Activated T-cell treated with anti-CD3 and anti-CD28 coated beads, Interleukin-2, amount 50 U/mL, for 72 hours (primary cell): ENCODE measurements at places on chromosomes 3 and 15. TPM values are rescaled to one million over a fixed set of nuclear protein-coding genes. Genes with fewer than 3 reads are reported as not detected.

GRCh38 chr3:134372396-134373270 is 1.6 kb downstream of the AMOTL2 start:
- DNase-seq: no peak
- H3K36me3 ChIP-seq: peaks cover 1% of the 10 kb centered on the region
- H3K4me3 ChIP-seq: peak overlapping the region; percentile 29
- H3K27ac ChIP-seq: no peak overlapping the region
- peaks cover 52% of the 10 kb centered on the region for H3K27me3 ChIP-seq

GRCh38 chr3:41608347-41608746 is 353.6 kb downstream of the ULK4 start:
- DNase-seq: no peak
- no peaks in the 10 kb centered on the region for H3K36me3 ChIP-seq
- peak overlapping the region; percentile 85 for H3K27ac ChIP-seq
- H3K4me1 ChIP-seq: peaks cover 14% of the 10 kb centered on the region
- H3K27me3 ChIP-seq: peaks cover 5% of the 10 kb centered on the region

Gene CLDN1
- total RNA-seq: 1.6 TPM

- no peaks in the 10 kb centered on the region for H3K36me3 ChIP-seq
- H3K4me3 ChIP-seq: no peak overlapping the region
- no peaks in the 10 kb centered on the region for H3K27me3 ChIP-seq
- H3K4me1 ChIP-seq: no peaks in the 10 kb centered on the region
These were observed 140.1 kb downstream of the OCA2 start for GRCh38 chr15:27958911-27959578.

DNA sequence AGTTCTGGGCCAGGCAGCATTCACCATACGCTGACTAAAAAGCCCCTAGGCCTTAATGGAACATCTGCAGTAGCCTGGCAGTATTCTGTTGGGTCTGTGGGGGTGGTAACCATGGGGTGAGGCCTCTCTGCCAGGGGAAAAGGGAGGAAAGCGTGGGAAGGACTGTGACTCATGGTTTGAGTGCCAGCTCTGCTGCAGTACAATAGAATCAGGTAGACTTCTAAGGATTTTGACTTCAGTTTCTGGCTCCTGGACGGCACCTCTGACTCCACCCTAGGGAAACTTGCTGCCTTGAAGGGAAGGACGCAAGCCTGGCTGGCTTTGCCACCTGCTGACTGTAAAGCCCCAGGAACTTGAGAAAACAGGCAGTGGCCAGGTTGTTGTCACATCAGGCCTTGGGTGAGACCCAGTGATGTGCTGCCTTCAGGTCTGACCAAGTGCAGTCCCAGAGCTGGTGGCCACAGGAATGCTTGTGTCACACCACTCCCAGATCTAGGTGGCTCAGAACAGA is 148.6 kb downstream of the SUCNR1 start:
- no peak overlapping the region for H3K27ac ChIP-seq
- H3K4me3 ChIP-seq: no peak overlapping the region
- peak; percentile 15 for DNase-seq
- H3K4me1 ChIP-seq: peaks cover 8% of the 10 kb centered on the region
- H3K27me3 ChIP-seq: no peaks in the 10 kb centered on the region
- no peaks in the 10 kb centered on the region for H3K36me3 ChIP-seq

DNA sequence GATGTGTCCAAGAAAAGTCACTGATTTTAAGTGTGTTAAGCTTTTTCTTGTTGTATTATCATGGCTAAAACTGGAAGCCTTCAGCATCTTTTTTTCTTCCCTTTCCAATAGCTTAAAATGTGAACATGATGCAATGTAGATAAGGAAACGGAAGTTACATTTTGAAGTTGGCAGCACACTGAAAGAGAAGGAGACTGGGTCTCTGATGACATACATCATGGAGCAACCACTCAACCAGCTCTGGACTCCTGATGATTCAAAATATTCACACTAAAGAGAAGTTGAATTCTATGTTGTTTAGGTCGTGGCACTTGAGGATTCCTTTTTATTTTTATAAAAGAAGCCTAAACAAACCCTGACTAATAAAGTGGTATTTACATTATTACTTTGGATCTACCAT is 488.3 kb upstream of the ALCAM start:
- no peaks in the 10 kb centered on the region for H3K4me1 ChIP-seq
- H3K27ac ChIP-seq: no peak overlapping the region
- no peak for DNase-seq
- H3K36me3 ChIP-seq: no peaks in the 10 kb centered on the region
- H3K27me3 ChIP-seq: no peaks in the 10 kb centered on the region

Gene SAMD7
- total RNA-seq: not detected

- no peak overlapping the region for H3K4me3 ChIP-seq
- DNase-seq: no peak
- H3K27ac ChIP-seq: no peak overlapping the region
- no peaks in the 10 kb centered on the region for H3K36me3 ChIP-seq
- no peaks in the 10 kb centered on the region for H3K4me1 ChIP-seq
These were observed 110.8 kb upstream of the MME start for GRCh38 chr3:154969366-154969765.

- no peaks in the 10 kb centered on the region for H3K4me1 ChIP-seq
- H3K4me3 ChIP-seq: no peak overlapping the region
- no peaks in the 10 kb centered on the region for H3K36me3 ChIP-seq
- DNase-seq: no peak
These were observed 176.7 kb downstream of the DIPK2A start for GRCh38 chr3:144148356-144148755.

Gene INTS14
- total RNA-seq: 48.9 TPM

Gene CFAP44
- total RNA-seq: 5.0 TPM

Gene VILL
- total RNA-seq: 16.1 TPM

GRCh38 chr15:78840661-78841375 is 29.6 kb upstream of the ADAMTS7 start:
- no peak overlapping the region for H3K4me3 ChIP-seq
- no peaks in the 10 kb centered on the region for H3K4me1 ChIP-seq
- no peak for DNase-seq
- no peaks in the 10 kb centered on the region for H3K27me3 ChIP-seq
- H3K27ac ChIP-seq: no peak overlapping the region

- H3K27ac ChIP-seq: peak within 1 kb of the TSS; percentile 66
- peak within 1 kb of the TSS; percentile 95 for H3K4me3 ChIP-seq
- H3K4me1 ChIP-seq: peaks cover 54% of the 10 kb centered on the region
- peaks cover 16% of the 10 kb centered on the region for H3K36me3 ChIP-seq
These were observed at the start of gene ATRIP for GRCh38 chr3:48446425-48447193. ATRIP (plus strand) TSS chr3:48446737; CDS start chr3:48446846, 109 bp downstream.

- H3K27me3 ChIP-seq: no peaks in the 10 kb centered on the region
- no peak overlapping the region for H3K27ac ChIP-seq
- H3K36me3 ChIP-seq: peaks cover 2% of the 10 kb centered on the region
- H3K4me3 ChIP-seq: no peak overlapping the region
These were observed 283.2 kb upstream of the SUCLG2 start for GRCh38 chr3:67937498-67938118.

DNA sequence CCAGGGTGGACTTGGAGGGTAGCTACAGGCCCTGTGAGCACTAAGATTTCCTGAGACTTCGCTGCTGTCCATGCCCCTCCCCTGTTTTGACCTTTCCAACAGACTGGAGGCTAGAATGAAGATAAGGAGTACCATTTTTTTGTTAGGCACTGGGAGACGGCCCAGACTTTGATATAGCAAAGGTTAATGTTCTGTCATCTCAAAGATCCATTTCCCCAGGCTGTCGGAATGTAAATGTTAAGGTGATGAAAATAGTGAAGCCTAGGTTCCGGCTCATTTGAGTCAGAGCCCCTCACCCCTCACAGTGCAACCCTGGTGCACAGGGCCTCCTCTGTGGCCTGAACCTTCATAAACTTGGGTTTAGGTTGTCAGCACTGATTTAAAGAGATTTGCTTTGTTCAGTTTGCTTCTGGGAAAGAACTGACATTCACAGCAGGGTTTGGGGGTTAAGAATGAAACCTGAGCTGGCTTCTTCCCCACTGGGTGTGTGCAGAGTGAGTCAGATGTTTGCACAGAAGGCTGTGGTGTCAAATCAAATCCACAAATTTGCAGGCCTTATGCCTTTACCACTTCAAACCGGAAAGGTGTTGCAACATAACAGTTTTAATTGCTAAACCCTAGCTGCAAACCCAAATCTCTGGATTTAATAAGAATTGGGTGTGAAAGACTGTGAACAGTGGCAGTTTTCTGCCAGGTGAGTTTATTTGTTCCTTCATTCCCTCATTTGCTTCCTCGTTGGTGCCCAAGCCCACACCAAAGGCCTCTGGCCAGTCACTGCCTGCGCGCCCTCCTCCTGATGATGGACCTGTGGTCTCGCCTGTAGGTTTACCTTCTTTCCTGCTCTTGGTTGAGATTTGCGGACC is 20.6 kb upstream of the KCTD6 start:
- DNase-seq: peak; percentile 85
- peak overlapping the region; percentile 66 for H3K27ac ChIP-seq
- peaks cover 13% of the 10 kb centered on the region for H3K27me3 ChIP-seq
- peaks cover 56% of the 10 kb centered on the region for H3K4me1 ChIP-seq

DNA sequence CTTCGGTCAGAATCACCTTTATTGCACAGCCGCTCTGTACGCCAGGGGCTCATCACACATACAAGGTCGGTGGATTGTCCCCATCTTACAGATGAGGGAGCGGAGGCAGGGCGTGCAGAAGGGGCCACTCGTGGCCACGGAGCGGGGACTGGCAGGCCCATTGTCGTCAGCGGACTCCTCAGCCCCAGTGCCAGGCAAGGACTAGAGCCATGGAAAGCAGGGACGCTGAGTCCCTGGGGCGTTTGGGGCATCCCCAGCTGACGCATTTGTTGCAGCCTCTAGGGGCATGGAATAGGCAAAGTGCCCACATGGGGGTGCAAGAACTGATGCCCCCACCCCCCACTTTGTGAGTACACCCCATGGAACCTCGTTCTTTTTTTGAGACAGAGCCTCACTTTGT is 29.8 kb upstream of the FURIN start:
- DNase-seq: peak; percentile 49
- H3K4me3 ChIP-seq: peak overlapping the region; percentile 81

- H3K27ac ChIP-seq: no peak overlapping the region
- DNase-seq: no peak
- peaks cover 19% of the 10 kb centered on the region for H3K36me3 ChIP-seq
- H3K4me1 ChIP-seq: no peaks in the 10 kb centered on the region
These were observed 127.9 kb downstream of the PCCB start for GRCh38 chr3:136378011-136378410.

DNA sequence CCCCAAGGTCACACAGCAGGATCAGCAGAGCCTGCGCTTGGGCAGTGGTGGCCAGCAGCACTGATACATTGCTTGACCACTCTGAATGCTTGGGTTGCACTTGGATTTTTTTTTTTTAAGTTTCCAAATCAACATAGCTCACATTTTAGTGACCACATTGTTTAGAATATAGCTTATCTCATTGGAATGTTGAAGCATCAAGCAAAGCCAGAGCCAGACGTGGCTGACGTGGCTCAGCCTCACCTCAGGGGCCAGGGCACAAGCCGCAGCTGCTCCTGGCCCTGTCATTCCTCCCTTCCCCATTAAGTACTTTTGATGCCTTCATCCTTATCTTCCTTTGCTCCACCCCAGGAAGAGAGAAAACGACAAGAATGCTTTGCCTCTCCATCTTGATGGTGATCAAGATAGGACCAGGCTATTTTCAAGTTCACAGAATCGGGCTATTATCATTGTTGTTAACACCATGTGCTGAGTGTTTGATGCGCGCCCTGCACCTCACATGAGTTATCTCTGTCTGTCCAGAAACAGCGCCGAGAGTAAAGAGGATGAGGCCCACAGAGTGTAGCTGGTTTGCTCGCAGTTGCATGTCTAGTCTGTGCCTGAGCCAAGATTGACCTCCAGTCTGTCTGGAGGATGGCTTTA is 75.8 kb downstream of the AAGAB start:
- H3K36me3 ChIP-seq: peaks cover 2% of the 10 kb centered on the region
- no peak for DNase-seq
- H3K4me3 ChIP-seq: no peak overlapping the region
- H3K27me3 ChIP-seq: no peaks in the 10 kb centered on the region
- no peak overlapping the region for H3K27ac ChIP-seq

DNA sequence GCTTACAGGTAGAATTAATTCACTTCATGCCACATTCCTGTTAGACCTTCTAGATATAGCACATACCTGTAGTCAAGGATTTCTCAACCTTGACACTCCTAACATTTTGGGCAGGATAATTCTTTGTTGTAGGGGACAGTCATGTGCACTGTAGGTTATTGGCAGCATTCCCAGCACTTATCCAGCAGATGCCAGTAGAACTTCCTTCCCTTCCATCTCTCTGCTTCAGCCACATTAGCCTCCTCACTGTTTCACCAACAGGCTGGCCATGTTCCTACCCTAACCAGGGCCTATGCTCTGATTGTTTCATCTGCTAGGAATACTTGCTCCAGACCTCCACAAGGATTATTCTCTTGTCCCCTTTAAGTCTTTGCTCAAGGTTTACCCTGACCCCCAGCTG is 68.0 kb upstream of the STAC start:
- H3K4me3 ChIP-seq: no peak overlapping the region
- H3K36me3 ChIP-seq: no peaks in the 10 kb centered on the region
- H3K27me3 ChIP-seq: no peaks in the 10 kb centered on the region
- H3K27ac ChIP-seq: no peak overlapping the region
- DNase-seq: no peak

- H3K4me1 ChIP-seq: no peaks in the 10 kb centered on the region
- no peak overlapping the region for H3K4me3 ChIP-seq
- no peak overlapping the region for H3K27ac ChIP-seq
- H3K36me3 ChIP-seq: no peaks in the 10 kb centered on the region
- H3K27me3 ChIP-seq: no peaks in the 10 kb centered on the region
These were observed 266.9 kb downstream of the KCNMB2 start for GRCh38 chr3:178802993-178803693.

DNA sequence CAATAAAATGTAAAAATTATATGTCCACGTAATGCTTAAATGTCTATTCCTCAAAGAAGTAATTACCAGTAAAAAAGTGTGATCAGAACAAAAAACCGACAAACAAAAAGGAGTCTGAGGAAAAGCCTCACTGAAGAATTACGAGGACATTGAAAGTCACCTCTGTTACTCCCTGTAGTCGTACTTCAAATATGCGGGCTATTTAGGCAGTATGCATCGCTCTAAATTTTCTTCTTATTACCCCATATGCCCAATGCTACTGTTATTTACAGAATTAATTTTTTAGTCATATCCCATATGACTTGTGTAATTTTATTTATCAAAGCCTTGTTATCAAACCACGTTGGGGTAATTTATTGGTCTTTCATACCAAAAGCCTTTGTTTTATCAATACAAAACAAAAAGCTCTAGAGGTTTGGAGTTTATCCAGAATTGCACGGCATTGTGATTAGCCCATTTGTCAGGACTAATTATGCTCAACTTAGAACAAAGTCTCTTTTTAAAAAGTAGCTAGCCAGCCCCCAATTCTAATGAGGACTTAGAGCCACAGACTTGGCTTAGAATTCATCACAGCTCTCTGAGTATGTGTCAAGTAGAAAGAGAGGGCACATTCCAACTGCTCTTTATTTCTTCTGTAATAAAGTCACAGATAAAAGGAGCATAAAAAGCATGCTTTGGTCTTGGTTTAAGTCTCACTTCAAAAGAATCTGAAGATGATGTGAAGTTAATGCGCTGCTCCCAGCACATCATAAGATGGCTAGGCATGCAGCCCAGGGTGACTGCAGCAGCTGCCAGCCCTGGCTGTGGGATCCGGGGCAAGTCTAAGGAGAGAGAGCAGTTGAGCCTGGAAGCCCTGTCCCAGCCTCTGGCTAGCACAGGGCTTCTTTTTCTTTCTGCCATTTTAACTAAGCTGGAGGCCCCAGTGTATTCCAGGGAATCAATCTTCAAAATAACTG is 521.0 kb downstream of the GABRG3 start:
- no peak for DNase-seq
- H3K4me1 ChIP-seq: no peaks in the 10 kb centered on the region
